Stimulated activated CD4-positive, alpha-beta T cell treated with anti-CD3 and anti-CD28 coated beads, Interleukin-2, amount 100 ng/mL, for 24 hours (primary cell): ENCODE measurements at places on chromosomes 4 and X.

- DNase-seq, result no peak
Measured at GRCh38 chrX:42274151-42274550, 350.8 kb upstream of the CASK start.

- DNase-seq, result no peak
Measured at GRCh38 chrX:9786798-9787635, 788 bp downstream of the SHROOM2 start.

DNA sequence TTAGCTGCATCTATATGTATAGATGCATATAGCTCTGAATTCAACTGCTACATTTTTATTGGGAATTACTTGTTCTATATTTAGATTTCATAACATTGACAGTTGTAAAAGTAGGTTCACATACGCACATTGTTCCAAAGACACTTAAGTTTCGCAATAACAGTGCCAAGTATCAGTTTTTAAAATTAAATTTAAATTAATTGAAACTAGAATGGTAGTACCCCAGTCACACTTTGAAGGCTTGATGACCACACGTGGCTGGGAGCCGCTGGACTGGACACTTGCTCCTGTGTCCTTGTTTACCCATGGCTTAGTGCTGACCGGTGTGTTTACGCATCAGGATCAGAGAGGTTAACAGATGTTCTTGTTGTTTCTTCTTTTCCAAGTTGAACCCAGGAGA, 140.7 kb upstream of the PSAPL1 start:
- DNase-seq, result no peak

DNA sequence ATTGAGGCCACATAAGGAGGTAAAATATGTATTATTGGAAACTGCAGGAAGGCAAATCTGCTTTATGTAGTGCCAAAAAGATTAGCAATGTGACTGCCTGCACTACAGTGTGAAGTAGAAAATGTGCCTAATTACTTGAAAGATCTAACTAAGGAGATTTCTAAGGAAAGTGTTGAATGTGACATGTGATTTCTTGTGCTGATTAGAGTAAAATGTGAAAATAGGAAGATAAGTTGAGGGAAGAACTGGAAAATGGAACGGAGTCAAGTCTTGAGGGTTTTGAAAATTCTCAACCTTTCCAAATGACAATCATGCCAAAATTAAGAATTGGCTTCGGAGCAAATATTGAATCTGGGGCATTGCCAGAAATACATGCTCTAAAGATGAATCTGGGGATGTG, 209.5 kb upstream of the SPOCK3 start:
- DNase-seq, result no peak

DNA sequence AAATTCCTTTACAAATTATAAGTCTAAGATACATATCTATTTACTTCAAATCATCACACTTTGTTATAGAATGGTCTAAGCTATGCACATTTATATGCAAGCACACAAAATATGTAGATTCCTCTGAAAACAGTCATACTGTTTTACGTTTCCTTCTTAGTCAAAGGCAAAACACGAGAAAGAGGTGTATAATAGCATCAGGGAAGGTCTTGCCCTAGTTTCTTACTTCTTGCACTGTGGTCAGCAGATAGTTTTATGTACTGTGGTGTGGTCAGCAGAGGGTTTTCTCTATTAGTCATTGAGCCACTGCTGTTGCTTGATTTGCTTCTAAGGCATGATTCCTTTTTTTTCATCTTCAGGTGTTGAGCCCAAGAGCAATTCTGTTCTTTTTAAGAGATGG, 117.7 kb downstream of the ADAM29 start:
- DNase-seq, result no peak

- no peak for DNase-seq
Measured at GRCh38 chr4:150462743-150463142, 119.2 kb upstream of the MAB21L2 start.
